PC-9 (cell line): ENCODE measurements at places on chromosomes 4 and X.

DNA sequence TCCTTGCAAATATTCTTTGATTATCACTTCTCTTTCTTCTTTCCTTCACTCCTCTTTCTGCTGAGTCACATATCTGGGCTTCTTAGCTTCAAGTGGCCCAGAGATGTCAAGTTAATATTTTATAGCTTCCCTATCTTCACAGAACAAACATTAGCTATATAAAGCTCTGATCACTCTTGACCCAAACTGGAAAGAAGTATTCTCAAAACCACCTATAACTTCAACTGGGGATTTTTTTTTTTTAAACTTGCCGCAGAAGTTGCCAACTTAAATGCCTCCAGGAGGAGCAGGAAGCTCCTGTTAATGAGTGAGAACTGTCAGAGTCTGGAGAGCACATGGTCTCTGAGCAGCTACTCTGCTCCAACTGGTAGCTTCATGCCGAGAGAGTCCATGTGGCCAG, 233.3 kb upstream of the EDNRA start:
- no peak for DNase-seq

DNA sequence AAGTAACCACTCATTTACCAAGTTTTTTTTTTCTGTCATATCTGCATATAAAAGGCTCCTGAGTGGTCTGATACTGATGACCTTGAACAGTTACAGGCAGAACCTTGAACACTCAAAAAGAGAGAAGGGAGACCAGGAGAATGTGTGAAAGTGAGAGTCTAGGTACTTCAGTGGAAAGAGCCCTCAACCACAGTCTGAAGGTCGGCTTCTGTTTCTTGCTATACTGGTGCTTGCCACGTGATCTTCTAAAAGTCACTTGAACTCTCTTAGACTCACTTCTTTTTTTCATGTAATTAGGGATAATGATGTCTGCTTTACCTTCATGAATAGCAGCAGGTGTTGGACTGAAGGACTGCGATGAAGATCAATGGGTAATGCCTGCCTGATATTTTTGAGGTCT, 22.8 kb downstream of the GABRB1 start:
- no peak for DNase-seq

DNA sequence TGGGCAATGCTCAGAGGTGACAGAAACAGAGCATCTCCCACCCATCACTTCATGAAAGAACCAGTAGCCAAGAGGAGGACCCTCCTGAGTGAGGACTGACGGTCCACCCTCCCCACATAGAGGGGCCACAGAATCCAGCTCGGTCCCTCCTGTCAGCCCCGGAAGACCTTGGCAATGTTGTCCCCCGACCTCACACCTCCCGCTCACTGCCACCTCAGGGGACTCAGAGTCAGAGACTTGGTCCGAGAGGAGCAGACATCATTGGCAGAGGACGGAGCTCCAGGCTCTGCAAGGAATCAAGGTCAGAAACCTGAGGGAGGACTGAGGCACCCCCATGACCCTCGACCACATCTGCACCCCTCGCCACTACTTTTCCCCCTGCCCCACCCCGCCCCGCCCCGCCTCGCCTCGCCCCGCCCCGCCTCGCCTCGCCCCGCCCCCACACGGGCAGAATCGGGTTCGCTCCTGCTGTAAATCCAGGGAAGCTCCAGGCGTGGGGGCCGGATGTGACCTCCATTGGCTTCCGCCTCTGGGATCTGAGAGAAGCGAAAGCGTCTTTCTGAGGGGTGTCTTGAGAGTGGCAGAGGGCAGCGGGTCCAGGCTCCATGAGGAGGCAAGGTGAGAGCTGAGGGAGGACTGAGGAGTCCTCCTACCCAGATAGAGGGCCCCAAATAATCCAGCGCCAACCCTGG, at the start of gene MAGEA11:
MAGEA11 (plus strand) TSS at position 516 of the 692 bp plus-strand sequence. CDS start 1,100 bp downstream, outside the sequence.
- no peak for DNase-seq

GRCh38 chr4:82905205-82905604, 4.7 kb downstream of the THAP9 start:
- no peak for DNase-seq

DNA sequence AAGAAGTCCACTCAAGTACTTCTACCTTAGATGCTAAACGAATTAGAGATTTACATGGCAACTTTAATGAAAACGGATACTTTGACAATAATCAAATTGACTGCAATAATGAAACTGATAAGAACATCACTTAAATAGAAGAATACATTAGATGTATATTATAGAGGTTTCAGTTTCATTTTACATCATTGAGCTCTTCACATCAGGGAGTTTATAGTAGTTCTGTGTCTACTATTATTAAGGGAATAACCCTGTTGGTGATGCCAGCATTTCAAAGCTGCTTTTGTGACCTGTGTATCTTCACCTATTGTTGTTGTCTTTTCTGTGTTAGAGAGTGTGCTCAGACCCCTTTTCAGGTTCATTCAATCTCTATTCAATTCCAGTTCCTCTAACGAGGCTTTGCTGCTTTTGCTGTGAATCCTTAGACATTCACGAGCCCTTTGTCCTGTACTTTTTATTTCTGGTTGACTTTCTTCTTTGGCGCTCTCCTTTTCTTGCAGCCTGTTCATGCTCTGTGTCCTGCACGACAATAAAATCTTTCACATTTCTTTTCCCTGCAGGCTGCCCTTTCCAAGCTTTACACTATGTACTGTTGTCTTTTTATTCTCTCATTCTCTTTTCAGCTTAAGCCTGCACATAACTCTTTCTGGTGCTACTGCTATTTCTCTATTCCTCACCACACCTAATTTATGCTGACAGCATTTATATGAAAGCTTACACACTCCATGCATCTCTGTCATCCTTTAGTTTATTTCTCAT, 232.1 kb downstream of the CPE start:
- no peak for DNase-seq

- no peak for DNase-seq
Measured at GRCh38 chrX:48059296-48059639, 12.2 kb downstream of the ZNF630 start.

GRCh38 chr4:153468587-153468986, 2.4 kb downstream of the TMEM131L start:
- DNase-seq = no peak

GRCh38 chr4:157045507-157046127, 30.3 kb upstream of the GLRB start:
- peak; percentile 52 for DNase-seq

DNA sequence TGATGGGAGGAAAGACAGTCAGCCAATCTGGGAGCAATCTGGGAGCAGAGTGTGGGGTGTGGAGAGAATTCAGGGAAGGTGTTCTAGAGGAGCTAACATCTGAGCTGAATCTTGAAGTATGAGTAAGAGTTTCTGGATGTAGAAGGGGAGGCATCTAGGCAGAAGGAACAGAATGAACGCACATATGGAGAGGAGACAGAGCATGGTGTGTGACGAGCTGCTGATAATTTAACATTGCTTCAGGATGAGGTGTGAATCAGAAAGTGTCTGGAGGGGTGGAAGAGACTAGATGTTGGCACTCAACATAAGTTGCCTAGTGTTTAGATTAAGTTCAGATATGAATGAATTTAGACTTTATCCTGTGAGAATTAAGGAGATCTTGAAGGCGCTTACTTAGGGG, 58.9 kb downstream of the CPE start:
- DNase-seq = no peak

- DNase-seq = no peak
Measured at GRCh38 chr4:73692254-73692653, 48.1 kb upstream of the CXCL8 start.

DNA sequence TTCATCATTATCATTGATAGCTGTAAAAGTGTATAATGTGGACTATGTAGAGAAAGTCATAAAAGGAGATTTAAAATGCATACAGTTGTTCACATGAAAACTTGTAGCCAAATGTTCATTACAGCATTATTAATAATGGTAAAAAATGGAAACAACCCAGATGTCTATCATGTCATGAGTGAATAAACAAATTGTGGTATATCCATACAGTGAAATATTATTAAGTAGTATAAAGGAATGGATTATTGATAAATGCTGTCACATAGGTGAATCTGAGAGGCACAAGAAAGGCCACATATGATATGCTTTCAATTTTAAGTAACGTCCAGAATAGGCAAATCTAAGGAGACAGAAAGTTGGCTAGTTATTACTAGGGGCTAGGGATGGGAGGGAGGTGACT, 7.1 kb downstream of the TET2 start:
- no peak for DNase-seq

DNA sequence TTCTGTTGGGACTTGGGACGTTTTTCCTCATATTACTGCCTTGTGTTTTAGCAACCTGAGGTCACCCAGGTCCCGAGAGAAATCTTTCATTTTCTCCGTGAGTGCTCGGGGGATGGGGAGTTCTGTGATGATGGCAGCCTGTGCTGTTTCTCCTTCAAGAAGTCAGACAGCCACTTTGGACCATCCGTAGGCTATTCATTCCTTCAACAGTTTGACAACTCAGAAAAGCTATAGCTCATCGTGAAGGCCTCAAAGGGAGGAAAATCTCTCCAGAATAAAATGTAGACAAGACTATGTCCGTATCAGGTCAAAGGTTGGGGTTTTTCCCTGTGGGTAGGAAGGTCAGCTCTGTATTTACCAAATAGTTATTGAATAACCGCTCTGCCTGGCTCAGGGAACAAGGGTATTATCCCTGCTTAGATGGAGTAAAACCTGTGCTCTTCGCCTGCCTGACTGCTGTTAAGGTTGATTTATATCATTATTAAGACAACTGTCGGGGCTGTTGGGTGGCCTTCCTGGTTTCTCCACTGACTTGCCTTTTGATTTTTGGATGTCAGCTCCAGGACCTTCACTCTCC, 36.6 kb downstream of the FAM114A1 start:
- DNase-seq = no peak

DNA sequence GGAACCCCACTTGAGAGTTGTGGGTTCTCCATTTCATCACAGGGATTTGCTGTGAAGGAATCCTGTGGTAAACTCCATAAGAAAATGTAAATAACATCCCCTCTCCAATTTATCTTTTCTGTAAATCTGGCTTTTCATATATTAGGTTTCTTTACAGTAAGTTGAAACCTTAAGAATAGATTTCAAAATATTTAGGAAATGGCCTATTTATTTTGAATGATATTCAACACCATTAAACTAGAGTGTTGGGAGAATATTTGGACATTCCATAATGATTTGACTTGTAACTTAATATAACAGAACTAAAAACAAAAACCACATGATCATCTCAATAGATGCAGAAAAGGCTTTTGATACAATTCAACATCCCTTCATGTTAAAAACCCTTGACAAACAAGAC, 197.3 kb upstream of the PGRMC2 start:
- no peak for DNase-seq

- no peak for DNase-seq
Measured at GRCh38 chr4:107792711-107793110, 32.0 kb upstream of the SGMS2 start.

DNA sequence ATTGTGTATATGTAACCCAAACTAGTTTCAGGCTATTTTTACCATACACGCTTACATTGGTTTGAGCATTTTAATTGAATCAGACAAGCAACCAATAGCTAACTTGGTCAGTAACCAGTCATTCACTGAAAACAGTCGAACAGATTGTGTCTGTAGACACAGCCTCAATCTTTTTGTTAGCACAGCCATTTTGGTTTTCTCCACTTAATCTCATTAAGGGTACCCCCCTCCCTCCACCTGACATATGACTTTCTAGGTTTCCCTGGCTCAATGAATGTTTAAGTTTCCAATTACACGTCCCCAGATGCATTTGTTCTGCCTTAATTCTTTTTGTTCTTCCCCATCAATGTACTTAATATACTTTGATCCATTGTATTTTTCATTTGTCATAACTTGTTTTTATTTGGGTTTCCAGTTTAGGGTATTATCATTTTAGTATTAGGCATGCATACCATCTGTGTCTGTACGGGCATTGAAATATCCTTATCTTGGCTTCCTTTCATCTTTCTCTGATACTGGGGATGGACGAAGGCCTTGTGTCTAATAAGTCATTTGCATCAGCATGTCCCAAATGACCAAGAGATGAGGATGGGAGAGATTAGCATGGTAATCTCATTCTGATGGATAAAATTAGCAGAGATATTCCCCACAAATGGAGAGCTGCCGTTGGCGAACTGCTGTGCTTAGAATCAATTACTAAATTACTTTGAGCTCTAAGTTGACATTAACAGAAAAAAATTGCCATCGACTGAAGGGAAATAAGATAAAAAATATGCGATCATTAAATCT, 35.9 kb upstream of the PHOX2B start:
- no peak for DNase-seq

- peak; percentile 41 for DNase-seq
Measured at GRCh38 chrX:69060631-69061408, 104.4 kb downstream of the PJA1 start.

- DNase-seq = no peak
Measured at GRCh38 chr4:56464581-56464980, 2.8 kb upstream of the SRP72 start.

DNA sequence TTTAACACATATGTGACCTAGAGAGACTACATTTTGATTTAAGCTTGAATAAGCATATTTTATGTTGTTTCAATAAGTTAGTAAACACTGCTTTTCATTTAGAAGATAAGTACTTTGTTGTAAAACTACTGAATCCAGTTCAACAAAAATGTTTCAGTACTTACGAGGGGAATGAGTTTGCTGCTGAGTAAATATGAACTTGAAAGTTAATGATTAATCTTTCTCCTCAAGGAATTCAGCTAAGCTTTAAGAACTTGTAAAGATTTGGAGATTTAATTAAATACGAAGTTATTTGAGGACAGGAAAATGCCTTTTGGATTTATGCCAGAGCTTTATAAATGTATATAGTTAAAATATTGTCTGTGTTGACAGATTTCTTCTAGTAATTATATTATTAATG, 933.0 kb upstream of the LCORL start:
- no peak for DNase-seq

DNA sequence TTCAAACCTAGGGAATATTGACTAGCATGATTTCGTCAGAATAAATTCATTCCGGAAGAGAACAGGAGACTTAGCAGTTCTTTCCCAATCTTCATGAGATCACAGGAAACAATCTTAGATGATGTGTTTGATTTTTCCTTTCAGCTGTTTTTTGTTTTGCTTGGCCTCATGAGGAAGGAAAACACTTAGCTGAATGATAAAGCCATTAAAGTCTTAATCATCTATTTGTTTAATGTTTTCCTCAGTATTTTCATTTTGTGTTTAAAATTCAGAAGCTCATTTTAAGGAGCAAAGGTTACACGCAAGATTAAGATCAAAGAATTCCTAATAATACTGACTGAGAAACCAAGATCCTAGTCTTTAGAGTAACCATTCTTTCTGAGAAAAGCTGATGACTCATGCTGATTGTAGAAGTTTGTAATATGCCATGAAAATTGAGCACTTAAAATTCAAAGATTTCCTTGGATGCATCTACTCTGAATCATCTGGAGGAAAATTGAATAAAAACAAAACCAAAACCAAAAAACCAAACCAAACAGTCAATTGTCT, 15.4 kb upstream of the TBC1D19 start:
- peak; percentile 91 for DNase-seq

GRCh38 chr4:118225511-118225910, 127.3 kb downstream of the PRSS12 start:
- DNase-seq = no peak
